Activated T-helper 1 cell treated with anti-CD3 and anti-CD28 coated beads, Interleukin-2, amount 50 U/mL, for 16 hours (primary cell): ENCODE measurements at places on chromosomes 6 and 20.

GRCh38 chr20:61538183-61538942 lies 286.3 kb downstream of the CDH4 start:
- no peak for DNase-seq

- DNase-seq, result no peak
Measured at GRCh38 chr6:106134087-106134770, 48.1 kb downstream of the PRDM1 start.

- DNase-seq, result no peak
Measured at GRCh38 chr6:112114577-112115223, 27.3 kb downstream of the FAM229B start.

DNA sequence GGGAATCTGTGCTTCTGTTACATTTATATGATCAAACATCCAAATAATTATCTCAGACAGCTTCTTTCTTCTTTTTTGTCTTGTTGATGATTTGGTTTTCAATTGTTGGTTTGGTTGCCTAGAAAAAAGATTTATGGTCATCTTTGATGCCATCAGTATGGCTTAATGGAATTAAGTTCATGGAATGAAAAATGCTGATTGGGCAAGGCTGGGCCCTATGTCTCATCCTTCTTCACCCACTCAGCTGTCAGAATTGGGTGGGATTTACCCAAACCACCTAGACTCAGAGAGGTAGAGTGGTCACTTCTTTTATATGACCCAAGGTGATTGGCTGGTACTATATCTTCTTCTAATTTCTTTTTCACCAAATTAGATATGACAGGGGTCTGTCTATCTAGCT lies 258.3 kb downstream of the DOK5 start:
- DNase-seq, result no peak

GRCh38 chr6:136809091-136809860 lies 13.1 kb upstream of the PEX7 start:
- DNase-seq, result no peak

GRCh38 chr20:56778765-56779195 lies 149.7 kb downstream of the TFAP2C start:
- DNase-seq, result no peak

DNA sequence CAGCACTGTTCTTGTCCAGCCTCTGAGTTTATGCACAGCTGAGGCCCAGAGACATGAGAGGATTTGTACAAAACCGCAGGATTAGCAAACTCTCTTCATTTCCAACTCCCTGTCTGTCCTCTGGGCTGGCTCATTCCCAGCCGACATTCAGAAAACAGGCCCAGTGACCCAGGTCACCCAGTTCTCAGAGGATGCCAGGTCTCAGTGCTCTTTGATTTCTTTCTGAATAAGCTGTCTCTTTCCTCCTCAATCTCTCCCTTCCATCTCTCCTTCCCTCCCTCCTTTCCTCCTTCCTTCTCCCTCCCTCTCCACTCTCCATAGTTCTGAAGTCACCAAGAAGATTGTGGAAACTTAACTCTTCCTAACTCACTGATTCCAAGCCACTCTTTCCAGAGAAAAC lies 372.7 kb upstream of the SULF2 start:
- no peak for DNase-seq

DNA sequence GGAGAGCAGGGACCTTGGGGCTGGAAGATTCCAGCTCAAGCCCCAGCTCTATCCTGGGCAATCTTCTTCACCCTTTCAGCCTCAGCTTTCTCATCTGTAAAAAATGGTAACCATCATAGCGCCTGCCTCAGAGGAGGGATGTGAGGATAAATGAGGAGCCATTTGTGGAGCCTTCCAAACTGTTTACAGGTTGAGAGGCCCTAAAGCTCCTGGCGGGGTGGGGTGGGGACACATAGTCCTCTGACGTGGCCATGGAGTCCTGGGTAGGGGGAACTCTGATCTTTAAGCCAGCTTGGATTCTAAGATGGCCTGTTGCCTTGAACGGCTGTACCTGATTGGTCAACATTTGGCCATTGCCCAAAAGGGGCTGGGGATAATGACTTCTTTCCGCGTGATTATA lies 111.1 kb downstream of the TOX2 start:
- no peak for DNase-seq

DNA sequence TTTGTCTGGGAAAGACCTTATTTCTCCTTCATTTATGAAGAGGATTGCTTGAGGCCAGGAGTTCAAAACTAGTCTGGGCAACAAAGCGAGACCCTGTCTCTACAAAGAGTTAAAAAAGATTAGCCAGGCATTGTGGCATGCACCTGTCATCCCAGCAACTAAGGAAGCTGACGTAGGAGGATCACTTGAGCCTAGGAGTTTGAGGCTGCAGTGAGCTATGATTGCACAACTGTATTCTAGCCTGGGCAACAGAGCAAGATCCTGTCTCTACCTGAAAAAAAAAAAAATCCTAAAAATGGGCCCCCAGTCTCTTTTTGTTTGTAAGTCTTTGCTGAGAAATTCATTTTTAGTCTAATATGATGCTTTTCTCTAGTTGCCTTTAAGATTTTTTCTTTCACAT lies 29.2 kb upstream of the EIF2S2 start:
- no peak for DNase-seq

GRCh38 chr6:150465610-150466009 lies 96.8 kb downstream of the IYD start:
- DNase-seq, result no peak

DNA sequence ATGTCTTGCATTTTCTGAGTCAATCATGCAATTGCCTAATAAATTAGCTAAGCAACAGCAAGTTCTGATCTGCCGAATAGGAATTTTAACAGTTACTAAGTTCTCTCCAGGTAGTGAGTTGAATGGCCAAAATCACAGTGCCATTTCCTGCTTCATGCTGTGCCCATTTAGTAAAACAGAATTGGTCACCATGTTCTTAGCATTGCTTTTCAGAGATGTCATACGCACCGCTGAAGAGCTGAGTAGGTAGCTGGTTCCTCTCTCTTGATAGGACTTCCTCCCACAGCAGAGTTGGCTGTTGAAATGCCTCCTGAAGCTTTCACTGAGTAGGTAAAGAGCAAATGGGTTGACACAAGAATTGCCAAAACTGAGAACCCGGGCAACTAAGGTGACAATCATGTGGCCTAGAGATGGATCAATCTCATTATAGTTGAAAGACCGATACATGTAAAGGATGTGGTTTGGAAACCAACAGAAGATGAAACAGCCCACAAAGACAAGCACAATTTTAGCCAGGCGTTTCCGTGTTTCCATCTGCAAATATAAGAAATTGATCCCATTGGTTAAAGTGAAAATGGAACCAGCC lies 57.1 kb upstream of the GJE1 start:
- DNase-seq, result no peak

- no peak for DNase-seq
Measured at GRCh38 chr6:72922401-72922800, 300.5 kb downstream of the KCNQ5 start.
